Type B pancreatic cell (in vitro differentiated cells): ENCODE measurements at places on chromosomes 2 and 18.

DNA sequence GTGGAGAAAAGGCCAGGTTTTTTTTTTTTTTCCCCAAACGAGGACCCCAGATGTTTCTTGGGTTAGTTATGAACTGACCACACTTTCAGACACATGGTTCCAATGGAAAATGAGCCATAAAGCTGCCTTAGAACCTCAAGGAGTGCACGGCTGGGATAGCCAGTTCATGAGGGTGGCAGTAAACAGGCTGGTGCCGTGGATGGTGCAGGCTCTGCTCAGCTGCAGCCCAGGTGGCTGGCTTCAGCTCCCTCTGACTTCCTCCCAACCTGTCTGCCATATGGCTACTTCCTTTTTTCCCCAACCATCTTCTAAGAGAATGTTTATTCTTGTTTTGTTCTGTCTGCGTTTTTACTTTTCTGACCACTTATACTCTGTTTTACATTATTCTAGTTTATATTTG lies 109.8 kb upstream of the LMAN1 start:
- no peak for DNase-seq

- DNase-seq, result no peak
Observed at GRCh38 chr2:120547662-120548061, 188.0 kb upstream of the GLI2 start.

- DNase-seq, result no peak
Observed at GRCh38 chr2:20108655-20109396, 57.4 kb upstream of the LAPTM4A start.

GRCh38 chr18:63951302-63951705 lies 2.2 kb downstream of the HMSD start:
- DNase-seq, result no peak
